ENCODE measurements at places on chromosomes 5 and 9.
A peak's percentile ranks its signal among the peaks of the same experiment; 100 is the strongest.

DNA sequence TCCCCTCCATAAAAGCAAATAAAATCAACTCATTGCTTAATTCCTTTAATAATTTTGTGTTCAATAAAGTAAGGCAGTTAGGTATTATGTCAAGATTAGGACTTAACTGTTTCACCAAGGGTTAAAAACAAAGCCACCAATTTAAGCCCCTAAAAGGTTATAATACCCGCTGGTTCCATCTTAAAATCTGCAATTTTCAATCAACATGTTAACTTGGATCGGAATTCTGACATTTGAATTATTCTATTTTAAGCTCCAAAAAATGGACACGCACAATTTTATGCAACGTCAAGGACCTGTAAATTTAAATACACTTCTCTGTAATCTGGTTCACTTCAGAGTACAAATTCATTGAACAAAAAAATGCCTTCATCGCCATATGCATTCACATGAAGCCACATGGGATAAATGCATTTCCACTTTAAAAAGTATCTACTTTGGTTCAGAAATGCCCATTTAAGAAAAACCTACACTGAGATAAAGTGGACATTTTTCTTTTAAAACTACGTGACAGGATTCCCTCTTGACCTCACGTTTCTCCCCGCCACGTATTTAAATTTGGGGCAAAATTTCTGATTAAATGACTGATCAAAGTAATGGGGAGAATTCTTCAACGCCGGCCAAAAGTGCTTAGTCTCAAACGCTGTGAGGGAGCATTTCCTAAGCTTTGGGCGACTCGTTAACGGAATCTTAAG is 721 bp downstream of the GIN1 start:
- DNase-seq = no peak

- DNase-seq = peak; percentile 62
Observed at GRCh38 chr5:133240425-133241091, 188.7 kb downstream of the HSPA4 start.

- DNase-seq = no peak
Observed at GRCh38 chr5:170263906-170264305, 31.1 kb downstream of the C5orf58 start.

DNA sequence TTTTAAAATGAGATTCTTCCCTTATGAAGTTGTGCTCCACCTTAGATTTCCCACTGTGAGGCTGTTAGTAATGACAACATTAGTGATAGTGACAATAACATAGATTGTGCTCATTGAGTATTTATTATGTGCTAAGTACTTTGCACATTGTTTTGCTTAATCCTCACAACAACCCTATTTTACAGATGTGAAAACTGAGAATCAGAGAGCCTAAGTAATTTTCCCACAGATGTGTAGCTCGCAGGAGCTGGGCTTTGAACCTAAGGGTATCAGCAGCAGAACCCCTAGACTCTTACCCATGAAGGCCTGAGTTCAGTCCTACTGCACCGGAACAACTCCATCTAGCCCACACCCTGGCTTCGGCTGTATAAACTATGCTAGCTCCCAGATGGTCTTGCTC is 15.6 kb upstream of the ARAP3 start:
- no peak for DNase-seq

GRCh38 chr5:125554355-125554754 is 807.9 kb upstream of the ZNF608 start:
- DNase-seq = no peak

- DNase-seq = no peak
Observed at GRCh38 chr9:36132086-36132485, 4.4 kb upstream of the GLIPR2 start.

- no peak for DNase-seq
Observed at GRCh38 chr5:149618581-149619248, 37.4 kb downstream of the ARHGEF37 start.

DNA sequence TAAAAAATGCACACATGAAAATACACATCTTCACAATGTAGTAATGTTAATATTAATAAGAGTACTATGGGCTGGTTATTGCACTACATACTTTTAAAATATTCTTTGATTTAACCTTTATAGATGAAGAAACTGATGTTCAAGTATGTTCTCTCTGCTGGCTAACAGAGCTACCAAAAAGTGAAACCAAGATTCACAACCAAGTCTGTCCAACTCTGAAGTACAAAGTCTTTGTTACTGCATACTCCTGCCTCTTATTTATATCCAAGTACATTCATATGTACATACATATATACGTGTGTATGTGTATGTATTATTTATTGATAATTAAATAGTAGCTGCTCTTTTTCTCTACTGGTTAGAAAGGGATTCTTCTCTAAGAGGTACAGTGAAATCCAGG is 325.6 kb downstream of the BNC2 start:
- no peak for DNase-seq

DNA sequence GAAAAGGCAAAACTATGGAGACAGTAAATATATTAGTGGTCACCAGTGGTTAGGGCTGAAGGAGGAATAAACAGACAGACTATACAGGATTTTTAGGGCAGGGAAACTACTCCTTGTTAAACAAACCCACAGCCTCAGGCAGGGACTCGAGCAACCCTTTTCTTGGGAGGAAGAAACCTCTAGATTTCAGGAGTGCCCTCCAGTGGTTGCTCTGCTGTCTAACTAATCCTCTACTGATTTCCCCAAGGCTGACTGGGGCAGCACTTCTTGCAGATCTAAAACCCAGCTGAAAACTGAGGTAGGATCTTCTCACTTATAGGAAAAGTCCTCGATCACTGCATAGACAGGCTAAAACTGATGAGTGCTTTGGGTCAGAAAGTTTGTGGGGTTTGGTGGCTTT is 176.8 kb downstream of the ISOC1 start:
- DNase-seq = no peak

- DNase-seq = no peak
Observed at GRCh38 chr9:123375469-123376132, 19.6 kb downstream of the CRB2 start.

GRCh38 chr5:35129921-35130485 is 82.3 kb upstream of the AGXT2 start:
- DNase-seq = no peak

DNA sequence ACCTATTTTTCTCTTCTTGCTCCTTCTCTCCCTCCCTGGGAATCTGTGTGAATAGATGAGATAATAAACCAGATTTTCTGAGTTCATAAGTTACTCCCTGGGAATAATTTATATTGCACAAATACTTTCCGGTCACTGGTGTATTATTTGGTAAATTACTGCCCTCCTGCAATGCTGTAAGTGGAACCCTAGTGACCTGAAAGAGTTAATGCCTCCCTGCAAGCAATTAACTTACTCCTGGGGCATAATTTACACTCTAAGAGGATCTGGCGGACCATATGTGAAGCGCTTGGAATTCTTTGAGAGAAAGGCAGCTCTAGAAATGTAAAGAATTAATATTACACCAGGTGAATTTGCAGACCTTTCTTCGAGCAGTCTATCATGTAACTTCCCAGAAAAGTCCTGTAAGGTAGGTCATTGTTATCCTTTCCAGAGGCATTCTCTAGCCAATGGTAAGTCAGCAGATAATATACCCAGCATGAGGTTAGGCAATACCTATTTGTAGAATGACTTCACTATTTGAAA is 7.0 kb upstream of the GDNF start:
- no peak for DNase-seq

DNA sequence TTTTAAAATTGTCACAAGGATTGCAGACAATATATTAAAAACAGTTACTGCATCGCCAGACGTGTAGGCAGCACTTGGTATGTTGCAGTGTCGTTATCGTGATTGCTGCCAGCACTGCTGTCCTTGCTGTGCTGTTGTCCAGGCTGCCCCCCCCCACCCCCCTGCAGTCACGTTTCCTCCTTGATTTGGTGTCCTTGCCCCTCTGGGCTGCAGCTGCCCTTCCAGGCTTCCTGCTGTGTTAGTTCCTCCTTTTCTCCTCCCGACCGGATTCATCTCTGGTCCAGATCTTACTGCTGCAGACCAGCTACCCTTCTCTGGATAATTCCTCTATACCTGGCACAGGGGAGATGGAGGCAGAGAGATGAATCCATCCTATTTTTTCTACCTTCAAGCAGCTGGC is 298.9 kb downstream of the TRIM32 start:
- no peak for DNase-seq

- DNase-seq = no peak
Observed at GRCh38 chr5:138360941-138361452, 8.5 kb downstream of the KDM3B start.

DNA sequence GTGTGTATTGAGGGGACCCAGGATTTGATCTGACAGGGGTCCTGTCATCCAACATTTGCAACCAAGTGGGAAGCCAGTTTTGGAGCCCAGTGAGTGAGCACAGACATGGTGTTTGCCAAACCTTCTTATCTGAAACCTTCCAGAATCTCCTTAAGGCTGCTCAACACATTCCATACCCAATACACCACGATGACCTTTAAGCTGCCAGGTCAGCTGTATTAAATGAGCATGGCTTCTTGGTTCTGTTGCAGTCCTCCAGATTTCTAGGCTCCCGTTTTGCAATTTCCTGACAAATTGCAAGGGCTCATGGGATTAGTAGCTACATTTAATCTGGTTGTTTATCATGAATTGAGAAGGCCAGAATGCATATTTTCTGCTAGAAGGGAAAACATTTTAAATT is 124.2 kb upstream of the ATP10B start:
- no peak for DNase-seq

DNA sequence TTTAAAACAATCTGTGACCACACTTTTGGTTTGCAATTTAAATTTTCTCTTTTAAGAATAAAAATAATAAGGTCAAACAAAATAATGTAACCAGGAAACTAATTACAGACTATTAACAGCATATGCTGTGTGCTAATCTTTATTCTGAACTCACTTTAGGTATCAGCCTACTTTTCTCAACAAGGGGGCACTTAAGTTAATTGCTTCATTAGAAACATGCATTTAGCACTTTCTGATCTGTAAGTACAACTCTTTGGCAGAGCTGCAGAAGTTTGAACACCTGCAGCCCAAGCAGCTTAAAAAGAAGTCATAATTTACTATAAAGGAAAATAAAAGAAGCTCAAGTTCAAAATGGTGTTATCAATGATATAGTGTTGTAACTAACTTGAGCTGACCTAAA is 21.7 kb downstream of the XRCC4 start:
- no peak for DNase-seq

DNA sequence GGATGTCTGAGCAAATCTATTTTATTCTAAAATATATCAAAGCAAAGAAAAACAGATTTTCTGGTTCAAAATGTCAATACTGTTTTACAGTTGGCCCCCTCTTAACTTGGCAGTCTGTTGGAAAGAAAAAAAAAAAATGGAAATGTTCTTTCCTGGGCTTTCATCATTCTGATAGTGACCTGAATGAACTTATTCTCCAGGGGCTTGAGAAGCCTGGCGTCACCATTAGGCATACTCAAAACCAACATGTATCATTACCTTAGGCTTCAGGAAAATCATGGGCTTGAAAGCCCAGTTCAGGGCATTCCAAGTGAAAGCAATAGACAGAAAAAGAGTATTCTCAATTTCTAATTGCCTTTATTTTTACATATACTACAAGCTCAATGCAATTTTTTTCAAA is 283.7 kb upstream of the PUM3 start:
- DNase-seq = no peak

- no peak for DNase-seq
Observed at GRCh38 chr9:18324928-18325745, 148.8 kb upstream of the ADAMTSL1 start.

DNA sequence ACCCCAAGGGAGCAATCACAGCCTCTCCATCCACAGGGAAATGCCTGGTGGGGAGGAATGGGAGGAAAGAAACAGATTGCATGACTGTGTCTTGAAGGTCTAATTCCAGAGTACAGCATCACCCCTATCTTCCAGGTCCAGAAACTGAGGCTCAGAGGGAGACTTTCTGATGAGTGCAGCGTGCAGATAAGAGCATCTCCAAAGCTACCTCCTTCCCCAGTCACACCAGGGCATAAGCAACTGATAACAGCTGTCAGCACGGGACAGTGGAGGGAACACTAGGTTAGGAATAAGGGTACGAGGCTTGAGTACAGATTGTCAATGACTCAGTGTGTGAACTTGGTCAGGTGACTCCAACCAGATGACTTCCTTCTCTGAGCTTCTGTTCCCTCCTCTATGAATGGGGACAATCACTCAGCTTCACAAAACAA is 126.9 kb downstream of the KCNIP1 start:
- no peak for DNase-seq

GRCh38 chr5:32542216-32543059 is 42.9 kb upstream of the SUB1 start:
- no peak for DNase-seq

DNA sequence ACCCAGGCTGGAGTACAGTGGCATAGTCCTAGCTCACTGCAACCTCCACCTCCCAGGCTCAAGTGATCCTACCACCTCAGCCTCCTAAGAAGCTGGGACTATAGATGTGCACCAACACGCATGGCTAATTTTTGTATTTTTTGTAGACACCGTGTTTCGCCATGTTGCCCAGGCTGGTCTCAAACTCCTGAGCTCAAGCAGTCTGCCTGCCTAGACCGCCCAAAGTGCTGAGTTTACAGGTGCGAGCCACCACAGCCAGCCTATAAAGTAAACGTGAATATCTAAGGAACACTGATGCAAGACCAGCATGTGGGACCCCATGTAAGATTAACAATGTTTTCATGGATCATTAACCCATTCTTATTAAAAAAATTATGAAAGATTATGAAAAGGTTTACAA is 15.9 kb downstream of the ANXA2R start:
- DNase-seq = no peak

- no peak for DNase-seq
Observed at GRCh38 chr5:126871441-126871840, 94.5 kb downstream of the LMNB1 start.

DNA sequence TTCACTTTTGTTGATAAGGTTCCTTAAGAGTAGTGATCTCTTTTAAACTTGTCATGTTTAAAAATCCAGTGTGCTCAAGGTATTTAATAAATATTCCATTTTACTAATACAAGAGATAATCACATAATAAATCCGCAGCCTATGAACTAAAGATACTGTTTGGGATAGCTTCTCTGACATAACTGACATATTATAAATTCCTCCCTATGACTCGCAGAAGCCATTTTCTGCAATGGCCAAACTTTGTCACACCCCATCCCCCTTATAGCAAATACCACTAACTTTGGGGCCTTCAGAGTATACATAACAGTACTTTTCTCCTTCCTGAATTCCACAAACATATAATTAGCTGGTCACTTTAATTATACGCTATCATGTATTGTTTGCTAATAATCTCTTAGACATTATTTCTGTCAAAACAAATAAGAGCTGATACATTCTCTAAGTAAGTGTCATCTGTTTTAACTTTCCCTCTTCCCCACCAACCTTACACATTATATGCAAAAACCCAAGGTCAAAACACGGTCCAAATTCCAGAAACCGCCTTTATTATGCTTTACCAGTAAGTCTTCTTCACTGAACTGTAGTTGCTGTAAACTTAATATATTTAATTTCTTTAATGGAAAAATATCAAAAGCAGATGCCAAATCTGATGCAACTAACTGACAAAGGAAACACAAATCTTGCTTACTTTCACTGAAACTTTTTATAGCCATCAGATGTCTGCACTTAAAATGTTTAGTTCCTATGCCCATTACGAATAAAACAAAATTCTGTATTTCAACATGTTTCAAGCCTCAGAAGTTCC is 971 bp downstream of the TMEM267 start:
- DNase-seq = peak; percentile 24

All from HS-27A (cell line).